Activated naive CD4-positive, alpha-beta T cell treated with anti-CD3 and anti-CD28 coated beads, Interleukin-2, amount 50 U/mL, for 72 hours (primary cell): ENCODE measurements at places on chromosomes 13 and 19. TPM values are rescaled to one million over a fixed set of nuclear protein-coding genes. Genes with fewer than 3 reads are reported as not detected.

The GJB6 gene
- 1.3 TPM for total RNA-seq

The SEMA6B gene
- not detected for total RNA-seq

The ZNF426 gene
- total RNA-seq: 11.7 TPM

The TEX26 gene
- not detected for total RNA-seq

The NLRP13 gene
- total RNA-seq: not detected

The PALM gene
- not detected for total RNA-seq

The SLC27A1 gene
- 5.8 TPM for total RNA-seq

The SLC15A1 gene
- total RNA-seq: not detected

The C19orf85 gene
- not detected for total RNA-seq

The PCDH17 gene
- not detected for total RNA-seq

The LRP3 gene
- 0.82 TPM for total RNA-seq

The HCST gene
- 40.0 TPM for total RNA-seq

The COX7A1 gene
- not detected for total RNA-seq

The WASF3 gene
- total RNA-seq: 0.41 TPM

GRCh38 chr13:32989290-32989667 lies 26.9 kb upstream of the KL start:
- no peak for DNase-seq

- DNase-seq: no peak
Observed at GRCh38 chr13:101942038-101942437, 459.8 kb downstream of the FGF14 start.

DNA sequence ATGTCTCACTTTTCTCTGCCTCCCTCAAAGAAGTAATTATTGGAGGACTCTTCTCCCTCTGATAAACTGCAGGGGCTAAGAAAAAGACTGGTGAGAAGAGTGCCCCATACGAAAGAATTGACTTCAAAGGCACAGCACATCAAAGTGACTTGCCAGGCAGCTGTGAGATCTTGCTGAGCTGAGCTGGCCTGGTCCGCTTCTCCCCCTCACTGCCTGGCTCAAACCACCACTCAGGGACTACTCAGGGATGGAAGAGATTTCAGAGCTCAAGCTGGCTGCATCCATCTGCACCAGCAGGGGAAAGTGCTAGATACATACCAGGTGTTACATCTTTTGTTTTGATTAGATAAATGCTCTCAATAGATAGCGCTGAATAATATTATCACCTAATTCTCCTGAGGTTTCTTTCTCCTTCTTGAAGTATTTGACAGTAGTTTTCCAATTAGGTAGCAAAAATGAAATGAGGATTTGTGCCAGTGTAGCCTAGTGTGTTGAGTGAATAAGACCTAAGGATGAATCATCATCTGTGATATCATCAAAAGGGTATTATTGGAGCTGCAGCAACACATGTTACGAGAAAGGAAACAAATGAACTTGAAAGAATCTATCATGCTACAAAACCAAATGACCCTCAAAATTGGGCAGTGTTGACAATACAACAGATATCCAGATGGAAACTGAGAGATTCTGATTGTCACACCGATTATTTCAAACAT lies 379.8 kb downstream of the TBC1D4 start:
- DNase-seq: no peak

DNA sequence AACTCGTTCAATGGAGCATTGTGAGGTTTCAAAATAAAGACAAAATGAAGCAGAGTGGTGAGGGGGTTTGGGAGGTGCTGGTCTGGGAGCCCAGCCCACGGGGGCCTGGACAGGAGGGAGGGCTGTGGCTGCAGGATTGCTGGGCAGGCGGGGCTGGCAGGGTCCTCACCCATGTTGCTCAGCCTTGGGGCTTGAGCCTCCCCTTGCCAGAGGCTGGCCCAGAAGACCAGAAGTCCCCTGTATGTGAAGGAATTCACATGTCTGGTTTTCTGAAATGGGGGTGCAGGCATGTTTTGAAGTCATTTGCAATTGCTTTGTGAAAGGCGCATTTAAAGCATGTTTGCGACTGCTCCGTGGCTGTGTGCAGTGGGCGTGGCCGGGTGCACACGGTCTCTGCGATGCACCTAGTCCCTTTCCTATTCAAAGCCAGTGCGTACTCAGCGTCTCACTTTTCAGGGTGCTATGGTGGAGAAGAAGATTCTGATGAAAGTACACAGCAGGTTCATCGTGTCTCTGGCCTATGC lies 2.3 kb downstream of the GRK1 start:
- DNase-seq: no peak

- no peak for DNase-seq
Observed at GRCh38 chr13:30119476-30119875, 187.9 kb downstream of the KATNAL1 start.

DNA sequence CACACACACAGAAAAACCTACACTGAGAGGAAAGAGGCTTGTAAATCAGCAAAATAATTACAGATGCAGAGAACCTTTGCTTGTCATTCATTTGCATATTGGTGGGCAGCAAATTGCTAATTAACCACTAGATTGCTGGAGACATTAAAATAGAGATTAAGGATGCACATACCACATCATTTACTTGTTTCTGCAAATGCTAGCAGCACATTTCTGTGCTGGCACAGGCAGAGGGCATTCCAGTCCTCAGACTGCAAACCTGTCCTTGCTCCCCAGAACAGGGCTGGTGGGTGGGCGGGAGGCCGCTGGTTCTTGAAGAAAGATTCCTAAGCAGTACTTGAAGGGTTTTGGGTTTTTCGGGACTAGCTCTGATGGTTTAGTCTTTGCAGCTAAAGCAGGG lies 941 bp upstream of the SIAH3 start:
- no peak for DNase-seq

GRCh38 chr19:2003874-2004273 lies 11.6 kb downstream of the BTBD2 start:
- DNase-seq: no peak

GRCh38 chr19:49869009-49869483 lies 1.7 kb upstream of the PNKP start:
- no peak for DNase-seq

GRCh38 chr19:35038623-35039512 lies 2.7 kb upstream of the HPN start:
- no peak for DNase-seq

DNA sequence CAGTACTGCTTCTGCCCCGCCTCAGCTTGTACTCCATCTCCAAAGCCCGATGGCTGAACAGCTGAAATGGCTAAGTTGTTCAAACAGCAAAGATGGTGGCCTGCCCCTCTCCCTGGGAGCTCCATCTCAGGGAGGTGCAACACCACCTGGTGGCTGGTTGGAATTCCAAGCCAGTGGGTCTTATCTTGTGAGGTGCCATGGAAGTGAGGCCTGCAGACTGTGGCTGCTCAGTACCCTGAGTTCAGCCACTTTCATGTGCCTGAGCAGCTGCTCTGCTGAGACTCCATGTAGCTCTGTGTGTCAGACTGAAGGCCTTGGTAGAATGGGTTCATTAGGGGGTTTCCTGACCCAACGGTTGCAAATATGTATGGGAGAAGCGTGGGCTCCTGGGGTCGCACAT lies 67.3 kb upstream of the SPRY2 start:
- DNase-seq: no peak

DNA sequence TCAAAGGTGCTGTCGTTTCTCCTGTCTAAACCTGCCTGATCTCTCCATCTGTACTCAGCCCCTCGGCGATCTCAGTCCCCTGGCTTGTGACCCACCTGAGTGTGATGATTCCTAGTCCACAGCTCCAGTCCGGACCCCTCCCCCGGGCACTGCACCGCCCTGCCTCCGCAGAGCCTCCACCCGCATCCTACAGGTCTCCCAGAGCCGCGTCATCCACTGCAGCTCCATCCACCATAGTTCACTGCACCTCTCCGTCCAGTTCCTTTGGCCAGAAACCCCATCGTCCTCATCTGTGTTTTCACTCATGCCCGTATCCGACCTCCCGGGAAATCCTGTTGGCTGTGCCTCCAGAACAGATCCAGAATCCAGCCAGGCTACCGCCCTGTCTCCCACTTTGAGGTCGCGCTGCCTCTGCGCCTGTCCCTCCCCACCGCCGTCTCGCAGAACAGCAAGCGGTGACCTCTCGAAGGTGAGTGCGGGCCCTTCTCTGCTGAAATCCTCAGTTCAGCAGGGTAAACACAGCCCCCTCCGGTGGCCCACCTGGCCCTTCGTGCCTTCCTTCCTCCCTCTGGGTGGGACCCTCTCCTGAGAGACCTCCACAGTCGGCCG lies 51.9 kb upstream of the MCF2L start:
- DNase-seq: no peak

DNA sequence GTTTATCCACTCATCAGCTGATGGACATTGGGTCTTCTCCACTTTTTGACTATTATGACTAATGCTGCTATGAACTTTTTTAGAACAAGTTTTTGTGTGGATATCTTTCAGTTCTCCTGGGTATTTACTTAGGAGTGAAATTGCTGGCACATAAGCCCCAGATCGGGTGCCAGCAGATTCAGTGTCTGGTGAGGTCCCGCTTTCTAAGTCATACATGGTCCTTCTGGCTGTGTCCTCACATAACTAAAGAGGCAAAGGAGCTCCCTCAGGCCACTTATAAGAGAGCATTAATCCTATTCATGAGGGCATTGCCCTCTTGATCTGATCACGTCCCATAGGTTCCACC lies 600 bp upstream of the ZNF226 start:
- DNase-seq: no peak

DNA sequence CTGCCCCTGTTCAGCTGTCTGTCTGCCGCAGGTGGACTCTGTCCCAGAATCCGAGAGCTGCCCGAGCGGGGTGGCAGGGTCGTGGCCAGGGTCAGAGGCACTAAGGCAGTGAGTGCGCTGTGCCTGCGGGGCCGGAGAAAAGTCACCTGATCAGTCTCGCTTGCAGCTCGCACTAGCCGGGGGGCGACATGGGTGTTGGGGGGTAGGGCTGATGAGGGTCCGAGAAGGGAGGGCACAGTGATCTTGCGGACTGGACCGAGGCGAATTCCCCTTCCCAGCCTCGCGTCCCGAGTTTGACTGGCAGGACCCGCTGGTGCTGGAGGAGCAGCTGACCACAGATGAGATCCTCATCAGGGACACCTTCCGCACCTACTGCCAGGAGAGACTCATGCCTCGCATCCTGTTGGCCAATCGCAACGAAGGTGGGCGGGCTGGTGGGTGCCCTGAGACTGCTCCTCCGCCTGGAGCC lies 627 bp downstream of the GCDH start:
- DNase-seq: no peak

DNA sequence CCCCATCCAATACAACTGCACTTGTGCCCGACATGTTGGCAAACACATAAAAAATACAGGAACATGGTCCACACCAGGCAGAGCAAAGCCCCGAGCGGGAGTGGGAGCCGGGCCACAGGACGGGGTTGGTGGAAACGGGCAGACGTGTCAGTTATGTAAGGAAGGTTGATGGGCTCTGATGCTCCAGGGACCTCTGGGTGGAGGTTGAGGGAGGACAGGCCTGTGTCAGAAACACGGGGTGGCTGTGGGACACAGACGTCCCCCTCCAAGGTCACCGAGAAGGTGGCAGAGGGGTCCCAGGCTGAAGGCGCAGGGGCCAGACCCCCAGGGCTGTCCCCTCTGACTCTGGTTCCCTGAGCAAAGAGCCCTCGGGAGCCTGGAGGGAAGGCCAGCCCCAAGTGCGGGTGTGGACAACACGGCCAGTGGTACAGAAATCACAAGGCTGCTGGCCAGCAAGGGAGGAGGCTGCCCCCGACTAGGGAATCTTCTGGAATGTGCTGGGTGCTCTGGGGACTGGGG lies 31.4 kb upstream of the C13orf46 start:
- DNase-seq: no peak

GRCh38 chr13:99811067-99811700 lies 160.4 kb downstream of the ZIC5 start:
- DNase-seq: no peak

- no peak for DNase-seq
Observed at GRCh38 chr13:27006519-27007161, 165.0 kb downstream of the USP12 start.
